ENCODE measurements at places on chromosomes 4 and X. TPM values are rescaled to one million over a fixed set of nuclear protein-coding genes. Genes with fewer than 3 reads are reported as not detected.

The WDR44 gene
- 6.3 TPM for total RNA-seq

The FGFR3 gene
- total RNA-seq, result 3.3 TPM

The ADH1A gene
- 0.16 TPM for total RNA-seq

The ARMCX1 gene
- 103 TPM for total RNA-seq

The CRLF2 gene
- not detected for total RNA-seq

The SLC6A8 gene
- total RNA-seq, result 7.8 TPM

The CXCR3 gene
- total RNA-seq, result not detected

The P2RY8 gene
- not detected for total RNA-seq

The PJA1 gene
- 19.4 TPM for total RNA-seq

The SCRG1 gene
- total RNA-seq, result 0.09 TPM

The CXCL11 gene
- total RNA-seq, result not detected
